ENCODE measurements at places on chromosomes 7 and 10.
A peak's percentile ranks its signal among the peaks of the same experiment; 100 is the strongest.

GRCh38 chr10:33115738-33116719 lies 158.0 kb upstream of the ITGB1 start:
- peak; percentile 66 for DNase-seq

DNA sequence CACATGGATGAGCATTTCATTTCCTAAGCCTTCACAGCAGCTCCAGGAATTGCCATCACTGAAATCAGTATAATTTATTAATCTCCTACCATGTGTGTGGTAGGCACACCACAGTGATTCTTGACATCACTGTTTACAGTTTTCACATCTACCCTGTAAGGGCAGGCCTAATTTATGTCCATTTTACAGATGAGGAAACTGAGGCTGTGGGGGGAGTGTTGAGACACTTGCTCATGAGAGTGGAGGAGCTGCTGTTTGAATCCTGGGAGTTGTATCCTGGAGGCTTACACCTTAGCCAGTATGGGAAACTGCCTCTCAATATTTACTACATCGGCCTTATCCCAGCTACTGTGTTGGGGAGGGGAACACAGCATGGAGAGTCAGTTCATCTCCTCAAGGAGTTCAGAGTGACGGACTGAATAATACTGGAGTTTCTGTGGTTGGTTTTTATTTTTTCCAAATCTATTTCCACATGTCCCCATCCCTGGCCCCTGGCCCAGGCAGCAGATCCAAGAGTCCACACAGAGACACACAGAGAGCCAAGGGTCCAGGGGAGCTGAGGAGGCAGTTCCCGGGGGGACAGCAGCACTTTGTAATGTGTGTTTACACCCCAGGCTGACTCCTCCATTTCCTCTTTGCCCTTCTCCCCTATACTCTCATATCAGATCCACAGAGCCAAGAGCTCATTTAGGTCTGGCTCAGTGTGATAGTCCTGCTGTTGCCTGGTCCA lies 13.2 kb downstream of the UBTD1 start:
- DNase-seq = no peak

- no peak for DNase-seq
Observed at GRCh38 chr7:4073750-4074149, 608.3 kb upstream of the FOXK1 start.

DNA sequence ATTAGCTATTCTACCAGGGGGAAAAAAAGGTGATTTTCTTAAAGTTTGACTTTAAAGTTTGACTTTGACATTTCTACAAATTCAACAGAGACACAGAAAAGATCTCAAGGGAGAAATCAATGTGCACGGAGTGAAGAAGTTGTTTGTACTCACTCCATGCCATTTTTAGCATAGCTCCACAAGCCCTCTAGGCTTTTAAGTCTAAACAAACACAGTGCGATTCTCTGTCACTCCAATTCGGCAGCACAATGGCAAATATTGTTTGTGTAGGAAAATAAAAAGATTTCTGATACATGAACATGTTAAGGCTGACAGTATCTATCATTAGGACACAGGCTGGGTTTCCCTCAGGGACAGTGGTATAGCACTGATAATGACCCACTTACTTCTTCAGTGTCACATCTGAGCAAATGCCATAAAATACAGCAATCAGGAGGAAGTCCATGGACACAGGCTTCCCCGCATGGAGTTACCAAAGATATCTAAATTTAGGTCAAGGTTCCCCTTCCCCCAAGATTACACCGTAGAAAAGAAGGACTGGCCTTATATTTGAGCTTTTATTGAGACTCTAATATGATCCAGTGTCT lies 28.0 kb downstream of the GSAP start:
- DNase-seq = no peak

DNA sequence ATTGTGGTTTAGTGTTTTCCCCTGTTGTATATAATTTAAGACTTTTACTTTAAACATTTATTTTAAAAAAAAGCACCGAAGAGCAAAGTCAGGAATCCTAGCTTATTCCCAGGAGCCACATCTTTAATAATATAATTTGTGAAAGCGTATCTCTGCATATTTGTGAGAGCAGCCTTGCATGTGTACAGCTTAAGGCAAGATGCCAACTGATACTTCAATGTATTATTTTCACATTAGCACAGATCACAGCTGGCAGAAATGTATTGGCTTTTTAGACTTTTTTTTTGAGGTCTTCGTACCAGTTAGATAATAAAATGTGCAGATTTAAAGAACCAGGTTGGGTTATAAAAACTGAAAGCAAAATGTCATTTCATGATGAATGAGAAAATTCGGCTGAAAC lies 845.7 kb upstream of the POT1 start:
- no peak for DNase-seq

GRCh38 chr10:124301736-124302135 lies 117.0 kb downstream of the OAT start:
- no peak for DNase-seq

All from fibroblast of pulmonary artery (primary cell).